SK-N-SH (cell line): ENCODE measurements at places on chromosomes 5 and 9.
A peak's percentile ranks its signal among the peaks of the same experiment; 100 is the strongest.

GRCh38 chr9:83155733-83156132 lies 92.8 kb upstream of the RASEF start:
- no peak for DNase-seq

GRCh38 chr9:6188466-6188865 lies 27.1 kb upstream of the IL33 start:
- no peak for DNase-seq

- DNase-seq = no peak
These were observed 435.7 kb downstream of the SH3GL2 start for GRCh38 chr9:18014556-18014955.

GRCh38 chr5:310516-310915 lies 11.0 kb upstream of the AHRR start:
- no peak for DNase-seq

- DNase-seq = no peak
These were observed 122.9 kb upstream of the ADAMTSL1 start for GRCh38 chr9:18350995-18351595.

- no peak for DNase-seq
These were observed 61.3 kb downstream of the ENC1 start for GRCh38 chr5:74579215-74579614.

- no peak for DNase-seq
These were observed 122.5 kb upstream of the RASGRF2 start for GRCh38 chr5:80837679-80838078.

DNA sequence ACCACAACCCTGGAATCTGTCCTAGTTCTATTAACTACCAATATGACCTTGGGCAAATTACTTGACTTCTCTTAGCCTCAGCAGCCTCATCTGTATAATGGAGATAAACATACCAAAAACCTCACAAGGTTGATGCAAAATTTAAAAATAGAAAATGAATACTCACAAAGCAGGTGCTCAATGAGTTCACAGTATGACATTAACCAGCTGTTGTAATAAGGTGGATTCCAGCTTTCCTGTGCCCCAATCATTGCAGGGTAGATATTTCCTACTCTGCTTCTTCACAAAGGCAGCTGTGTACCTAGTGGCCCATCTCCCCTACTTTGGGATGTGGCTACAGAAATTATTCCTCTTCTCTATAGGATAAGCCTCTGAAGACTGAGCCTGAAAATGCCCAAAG lies 8.8 kb downstream of the HTR4 start:
- no peak for DNase-seq

DNA sequence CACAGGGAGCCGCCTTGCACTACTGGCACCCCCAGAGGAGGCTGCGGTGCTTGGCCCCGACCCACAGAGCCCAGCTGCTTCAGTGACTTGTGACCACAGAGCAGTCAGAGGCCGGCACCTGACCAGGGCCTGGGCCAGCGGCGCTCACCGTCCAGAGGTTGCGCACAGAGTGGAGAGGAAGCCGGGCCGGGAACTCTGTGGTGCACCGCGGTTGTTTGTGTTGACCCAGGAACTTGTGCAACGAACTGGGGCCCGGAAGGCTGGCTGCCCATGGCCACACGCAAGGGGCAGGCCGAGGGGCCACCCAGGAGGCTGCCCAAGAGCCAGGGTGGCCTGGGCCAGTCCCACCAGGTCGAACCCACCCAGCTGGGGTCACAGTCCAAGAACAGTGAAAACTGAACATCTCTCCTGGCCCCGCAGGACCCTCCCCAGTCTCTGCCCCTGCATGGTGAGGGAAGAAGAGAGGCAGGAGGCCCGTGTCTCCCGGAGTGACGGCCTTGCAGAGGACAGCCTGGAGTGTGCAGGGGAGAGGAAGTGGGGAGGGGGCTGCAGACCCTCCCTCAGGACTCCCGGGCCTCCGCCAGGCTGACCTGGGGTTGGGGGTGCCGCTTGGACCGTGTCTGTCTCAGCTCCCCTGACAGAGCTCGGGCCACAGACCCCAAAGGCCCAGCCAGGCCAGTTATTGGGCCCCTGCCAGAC lies 42.8 kb upstream of the EGFL7 start:
- DNase-seq = no peak

GRCh38 chr5:31023105-31023504 lies 170.4 kb upstream of the CDH6 start:
- DNase-seq = no peak

DNA sequence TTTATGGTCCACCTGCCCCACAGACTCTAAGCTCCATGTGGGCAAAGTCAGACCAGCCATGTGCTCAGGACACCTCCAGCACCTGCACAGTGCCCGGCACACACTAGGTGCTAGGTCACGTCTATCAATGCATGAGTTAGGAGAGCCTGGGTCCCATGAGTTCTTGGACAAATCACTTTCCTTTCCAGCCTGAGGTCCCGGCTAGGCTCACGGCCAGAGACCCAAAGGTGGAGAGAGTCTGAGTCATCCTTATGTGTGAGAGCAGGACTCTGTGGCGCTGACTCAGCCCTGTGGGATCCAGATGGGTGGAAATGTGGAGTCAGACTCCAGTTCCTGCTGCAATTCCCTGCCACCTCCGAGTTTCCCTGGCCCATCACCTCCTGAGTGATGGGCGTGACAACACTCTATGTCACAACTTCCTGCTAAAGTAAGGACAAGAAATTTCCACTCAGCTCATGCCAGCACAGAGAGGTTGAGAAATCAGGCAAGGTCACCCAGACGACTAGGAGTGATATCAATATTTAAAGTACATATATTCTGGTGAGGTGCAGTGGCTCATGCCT lies 2.5 kb upstream of the ST6GALNAC4 start:
- DNase-seq = no peak

DNA sequence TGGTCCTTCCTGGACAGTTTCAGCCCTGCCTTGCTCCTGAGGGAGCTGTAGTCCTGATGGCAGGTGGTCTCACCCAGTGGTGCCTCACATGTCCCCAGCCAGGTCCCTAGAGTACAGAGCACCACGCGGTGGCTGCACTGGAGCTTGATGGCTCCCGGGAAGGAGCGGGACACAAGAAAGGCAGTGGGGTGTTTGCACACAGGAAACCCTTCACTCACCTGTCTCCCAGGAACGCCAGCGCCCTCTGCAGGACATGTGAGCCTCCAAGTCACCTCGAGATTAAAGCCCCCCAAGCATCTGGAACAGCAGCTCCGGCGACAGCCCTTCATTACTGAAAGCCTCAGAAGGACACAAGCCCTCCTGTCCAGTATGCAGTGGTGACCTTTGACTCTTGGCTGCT lies 19.9 kb upstream of the TMEM250 start:
- DNase-seq = peak; percentile 69

DNA sequence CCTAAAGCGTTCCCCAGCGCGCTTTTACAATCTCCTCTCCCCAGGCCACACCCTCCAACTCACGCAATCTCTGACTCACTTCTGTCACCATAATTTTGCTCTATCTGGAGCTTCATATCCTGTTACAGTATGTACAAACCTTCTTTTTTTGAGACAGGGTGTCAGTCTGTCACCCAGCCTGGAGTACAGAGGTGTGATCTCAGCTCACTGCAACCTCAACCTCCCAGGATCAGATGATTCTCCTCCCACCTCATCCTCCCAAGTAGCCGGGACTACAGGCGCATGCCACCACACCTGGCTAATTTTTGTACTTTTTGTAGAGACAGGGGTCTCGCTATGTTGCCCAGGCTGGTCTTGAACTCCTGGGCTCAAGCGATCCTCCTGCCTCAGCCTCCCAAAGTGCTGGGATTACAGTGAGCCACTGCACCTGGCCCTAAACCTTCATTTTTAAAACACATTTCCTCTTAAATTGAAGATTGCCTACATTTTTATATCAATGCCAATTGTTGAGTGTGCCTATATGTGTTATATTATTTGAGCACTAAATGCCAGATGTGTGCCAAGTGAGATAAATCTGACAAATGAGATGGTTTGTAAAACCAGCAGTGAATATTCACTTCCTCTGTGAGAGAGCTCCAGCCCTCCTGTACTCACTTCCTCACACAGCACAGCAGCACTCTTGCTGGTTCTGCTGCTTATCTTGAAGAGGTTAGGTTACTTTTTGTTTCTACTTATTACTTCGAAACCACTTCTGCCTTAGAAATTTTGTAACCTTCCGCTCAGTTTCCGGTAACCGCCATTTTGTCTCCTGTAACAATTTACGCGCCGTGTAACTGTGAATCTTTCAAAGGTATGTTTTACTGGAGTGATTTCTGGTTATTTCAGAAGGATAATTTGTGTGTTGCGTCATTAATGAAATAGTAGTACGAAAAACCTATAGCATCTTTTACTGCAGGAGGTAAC lies 57.9 kb downstream of the DOCK8 start:
- no peak for DNase-seq

DNA sequence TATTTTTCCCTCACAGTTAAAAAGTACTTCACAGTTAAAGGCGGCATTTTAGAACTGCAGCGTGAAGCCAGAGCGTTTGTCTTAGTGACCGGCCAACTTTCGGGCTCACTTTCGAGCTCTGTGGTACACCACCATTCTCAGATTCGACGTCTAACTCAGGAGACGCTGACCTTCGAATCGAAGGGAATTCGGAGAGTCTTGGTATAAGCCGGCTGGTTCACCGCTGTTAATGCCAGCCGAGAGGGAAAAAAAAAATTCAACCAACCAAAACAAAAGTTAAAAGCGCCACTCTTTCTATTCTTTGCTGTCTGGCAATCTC lies 544 bp upstream of the SNX24 start:
- DNase-seq = no peak

- no peak for DNase-seq
These were observed 263.1 kb upstream of the COX7C start for GRCh38 chr5:86354664-86355063.

- no peak for DNase-seq
These were observed 77.4 kb downstream of the SH3RF2 start for GRCh38 chr5:146013761-146014160.

- DNase-seq = no peak
These were observed 586 bp upstream of the PDZD2 start for GRCh38 chr5:31638345-31638744.

DNA sequence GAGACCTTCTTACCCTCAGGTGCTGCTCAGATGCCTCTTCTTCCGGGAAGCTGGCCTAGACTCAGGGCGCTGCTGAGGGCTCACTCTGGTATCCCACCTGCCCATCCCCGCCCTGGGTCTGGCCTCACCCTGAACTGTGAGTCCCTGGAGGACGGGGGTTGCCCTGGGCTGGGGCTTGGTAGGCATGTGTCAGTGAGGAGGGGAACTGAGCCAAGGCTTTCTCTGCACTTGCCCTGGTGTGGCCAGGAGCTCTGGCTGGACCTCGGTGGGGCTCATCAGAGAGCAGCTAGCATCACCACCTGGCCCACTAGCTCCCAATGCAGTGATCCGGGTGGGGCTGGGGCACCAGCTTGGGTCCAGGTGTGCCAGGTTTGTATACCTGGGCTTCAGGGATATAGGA lies 15.6 kb downstream of the PLEKHG4B start:
- DNase-seq = no peak

GRCh38 chr9:134301387-134302129 lies 24.7 kb upstream of the RXRA start:
- peak; percentile 27 for DNase-seq

DNA sequence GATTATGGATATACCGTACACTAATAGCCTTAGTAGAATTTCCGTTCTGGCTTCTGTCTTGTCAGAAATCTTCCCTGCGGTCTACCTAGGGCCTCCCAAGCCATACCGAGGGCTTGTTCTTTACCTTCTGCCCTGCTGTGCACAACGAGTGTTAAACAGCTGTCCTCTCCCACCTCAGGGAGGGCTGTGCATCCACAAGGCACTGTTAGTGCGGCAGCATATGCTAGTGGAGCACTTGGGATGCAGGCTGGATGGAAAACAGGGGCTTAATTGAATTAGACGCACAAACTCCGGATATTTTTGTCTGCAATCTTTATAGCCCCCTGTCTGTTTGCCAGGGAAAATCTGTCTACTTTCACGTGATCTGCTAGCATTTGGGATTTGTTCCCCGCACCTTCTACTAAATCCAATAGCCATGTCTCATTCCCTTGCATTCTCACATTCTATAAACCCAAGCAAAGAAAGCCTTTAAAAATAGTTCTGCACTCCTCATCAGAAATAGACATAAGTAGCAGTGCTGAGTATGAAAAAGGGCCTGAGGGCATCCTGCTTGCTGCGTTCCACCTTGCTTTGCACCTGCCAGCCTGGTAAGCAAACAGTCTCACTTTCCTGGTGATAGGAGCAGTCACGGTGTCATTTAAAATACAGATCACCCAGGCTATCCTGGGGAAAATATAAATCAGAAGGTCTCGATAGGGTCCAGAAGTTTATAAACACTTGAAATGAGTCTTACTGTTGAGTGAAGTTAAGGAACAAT lies 382.6 kb downstream of the RASEF start:
- peak; percentile 48 for DNase-seq

GRCh38 chr9:136608348-136609159 lies 54.2 kb upstream of the EGFL7 start:
- no peak for DNase-seq

DNA sequence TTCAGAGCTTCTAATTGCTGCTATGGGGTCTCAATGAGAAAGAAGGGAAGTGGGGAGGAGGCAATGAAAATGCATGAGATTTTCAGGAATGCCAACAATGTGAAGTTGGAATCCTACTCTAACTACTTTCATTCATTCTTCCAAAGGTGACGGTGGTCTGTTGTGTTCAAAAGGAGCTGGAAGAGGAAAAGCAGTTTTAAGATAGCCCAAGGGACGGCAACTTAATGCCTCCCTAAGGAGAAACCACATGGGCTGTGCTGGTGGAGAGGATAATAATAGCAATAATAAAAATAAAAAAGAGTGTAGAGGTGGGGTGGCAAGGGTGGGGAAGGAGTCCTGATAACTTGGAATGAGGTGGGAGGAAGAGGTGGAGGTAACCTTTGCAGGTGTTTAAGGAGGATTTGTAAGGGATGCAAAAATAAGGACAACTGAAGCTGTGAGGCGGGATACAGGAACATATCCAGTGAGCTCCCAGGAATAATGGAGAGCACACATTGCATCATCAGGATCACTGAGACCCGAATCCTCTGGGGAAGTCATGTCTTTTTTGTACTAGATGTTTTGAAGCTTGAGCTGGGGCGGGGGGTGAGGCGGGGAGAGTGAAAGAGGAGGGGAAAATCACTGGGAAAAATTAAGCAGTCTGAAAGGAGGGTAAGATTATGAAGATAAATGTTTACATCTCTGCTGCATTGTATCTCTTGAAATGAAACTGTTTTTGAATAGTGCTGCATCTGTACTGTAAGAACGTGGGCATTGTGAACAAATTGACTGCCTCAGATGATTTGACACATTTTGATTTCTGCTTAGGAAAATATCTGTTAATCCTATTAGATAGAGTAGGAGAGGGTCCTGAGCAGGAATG lies 120.1 kb upstream of the TMEM161B start:
- no peak for DNase-seq
